Activated T-helper 1 cell treated with anti-CD3 and anti-CD28 coated beads, Interleukin-2, amount 50 U/mL, for 16 hours (primary cell): ENCODE measurements at places on chromosomes 6 and 20.

DNA sequence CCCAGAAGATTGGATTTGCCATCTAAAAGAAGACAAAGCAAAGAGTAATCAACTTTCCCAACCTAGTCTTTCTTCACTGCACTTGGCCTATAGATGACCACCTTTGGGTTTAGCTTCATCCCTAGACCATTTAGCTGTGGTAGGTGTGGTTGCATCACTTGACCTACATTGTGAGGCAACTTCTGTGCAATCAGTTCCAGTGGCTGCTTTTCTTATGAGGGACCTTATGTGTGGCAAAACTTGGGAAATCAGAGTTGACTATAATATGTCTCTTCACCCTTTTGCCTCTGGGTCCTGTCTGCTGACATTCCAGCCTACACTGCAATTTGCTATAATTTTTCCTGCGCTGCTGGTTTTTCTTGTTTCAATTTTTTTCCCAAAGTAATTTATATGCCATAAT lies 55.2 kb downstream of the PRDM13 start:
- DNase-seq = no peak

GRCh38 chr6:152499931-152500330 lies 137.2 kb downstream of the SYNE1 start:
- DNase-seq = no peak

DNA sequence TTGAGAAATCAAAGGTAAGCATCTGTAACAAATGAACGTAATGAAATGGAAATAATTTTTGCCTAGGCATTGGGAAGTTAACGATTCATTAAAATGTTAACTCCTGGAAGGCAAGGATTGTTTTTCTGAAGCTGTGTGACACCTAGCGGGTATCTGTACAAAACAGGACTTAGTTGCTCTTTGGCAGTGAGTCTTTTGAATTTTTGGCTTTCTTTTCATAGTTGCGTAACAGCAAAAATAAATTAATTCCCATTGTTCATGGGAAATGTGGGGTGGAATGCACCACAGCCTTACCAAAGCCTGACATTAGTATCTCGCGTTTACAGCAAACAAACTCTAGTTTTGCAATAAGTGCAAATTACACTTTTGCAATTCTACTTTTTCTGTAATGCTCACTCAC lies 92.7 kb upstream of the DTNBP1 start:
- no peak for DNase-seq

GRCh38 chr6:118197539-118197938 lies 290.5 kb downstream of the SLC35F1 start:
- no peak for DNase-seq

GRCh38 chr6:75081921-75082320 lies 123.9 kb downstream of the COL12A1 start:
- DNase-seq = no peak

GRCh38 chr6:75932067-75932466 lies 140.4 kb downstream of the IMPG1 start:
- DNase-seq = no peak

DNA sequence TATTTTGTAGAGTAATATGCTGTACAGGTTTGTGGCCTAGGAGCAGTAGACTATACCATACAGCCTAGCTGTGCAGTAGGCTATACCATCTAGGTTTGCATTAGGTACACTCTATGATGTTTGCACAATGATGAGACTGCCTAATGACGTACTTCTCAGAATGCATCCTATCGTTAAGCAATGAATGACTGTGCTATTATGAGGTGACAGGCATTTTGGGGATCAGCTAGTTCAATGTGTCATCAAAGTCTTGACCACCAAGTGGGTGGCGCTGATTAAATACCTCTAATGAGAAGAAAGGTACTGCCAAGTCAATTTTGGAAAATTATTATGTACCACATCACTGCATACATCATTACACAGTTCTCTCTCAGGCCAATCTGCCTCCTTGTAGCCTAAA lies 190.2 kb downstream of the BACH2 start:
- DNase-seq = no peak

DNA sequence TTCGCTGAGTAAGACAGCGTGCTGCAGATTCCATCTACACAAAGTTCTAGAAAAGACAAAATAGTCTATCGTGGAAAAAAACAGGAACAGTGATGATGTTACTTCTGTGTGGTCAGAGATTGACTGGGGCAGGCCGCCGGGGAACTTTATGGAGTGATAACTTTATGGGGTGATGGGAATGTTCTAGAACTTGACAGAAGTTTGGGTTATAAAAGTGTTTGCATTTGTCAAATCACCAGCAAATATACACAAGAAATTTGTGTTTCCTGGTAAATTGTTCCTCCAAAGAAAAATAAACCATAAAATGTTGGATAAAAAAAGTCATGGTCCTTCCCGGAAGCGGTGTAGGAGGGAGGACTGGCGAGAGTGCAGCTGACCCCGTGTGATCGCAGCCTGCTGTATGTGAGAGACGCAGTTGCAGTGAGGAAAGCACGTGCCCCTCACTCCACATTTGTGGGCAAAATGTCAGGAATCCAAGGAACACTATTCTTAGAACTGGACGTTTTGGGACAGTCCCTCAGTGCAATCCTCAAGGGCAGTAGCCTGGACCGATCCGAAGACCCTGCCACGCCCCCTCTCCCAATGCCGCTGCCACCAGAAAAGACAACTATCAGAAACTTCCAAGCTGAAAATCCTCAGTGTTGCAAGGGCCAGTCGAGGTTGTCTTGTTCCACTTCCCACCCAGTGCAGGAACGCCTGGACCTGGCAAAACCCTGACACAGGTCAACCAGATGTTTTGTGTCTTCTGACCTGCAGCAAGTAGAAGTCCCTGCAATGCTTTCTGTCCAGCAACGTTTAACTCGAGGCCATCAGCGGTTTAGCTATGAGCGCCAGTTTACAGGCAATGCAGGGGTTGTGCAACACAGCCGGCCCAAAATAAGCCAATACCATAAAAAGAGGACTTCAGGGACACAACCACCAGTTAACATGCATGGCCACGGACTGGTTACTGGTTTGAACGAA lies 80.5 kb upstream of the QKI start:
- DNase-seq = no peak

DNA sequence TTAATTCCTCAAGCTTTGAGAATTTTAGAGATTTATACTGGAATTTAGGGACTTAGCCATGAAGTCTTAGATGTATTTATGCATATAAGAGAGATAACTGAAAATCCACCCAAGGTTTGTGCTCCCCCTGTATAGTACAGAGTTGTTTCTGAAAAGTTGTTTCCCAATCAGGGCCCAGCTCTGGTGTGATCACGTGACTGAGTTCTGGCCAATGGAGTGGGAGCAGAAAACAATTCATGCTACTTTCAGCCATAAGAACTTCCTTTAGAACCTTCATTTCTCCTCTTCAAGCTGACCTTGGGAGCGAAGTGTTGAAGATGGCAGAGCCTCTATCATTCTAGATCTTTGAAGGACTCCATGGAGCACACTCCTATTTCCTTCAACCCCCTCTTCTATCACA lies 151.0 kb downstream of the RCAN2 start:
- DNase-seq = no peak

DNA sequence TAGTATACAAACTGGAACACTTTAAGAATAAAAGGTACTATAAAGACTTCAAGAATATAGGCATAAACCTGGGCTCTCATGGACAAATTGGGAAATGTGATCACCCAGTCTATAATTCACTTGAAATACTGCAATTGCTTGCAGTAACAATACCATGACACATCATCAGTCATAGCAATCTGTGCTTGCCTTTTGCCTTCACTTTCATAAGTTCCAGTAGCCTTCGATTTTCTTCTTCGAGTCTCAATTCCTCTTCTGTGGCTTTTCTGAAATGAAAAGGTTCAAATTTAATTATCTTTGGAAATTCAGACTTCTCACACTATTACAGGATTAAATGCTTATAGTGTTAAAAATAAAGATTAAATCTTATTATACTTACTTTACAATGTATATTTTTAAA lies 96.3 kb upstream of the ZBTB24 start:
- DNase-seq = no peak

GRCh38 chr20:24004471-24004870 lies 15.9 kb upstream of the GGTLC1 start:
- DNase-seq = no peak

- DNase-seq = no peak
These were observed 65.6 kb downstream of the STMND1 start for GRCh38 chr6:17167327-17167979.
